ENCODE measurements at places on chromosomes 2 and 18. TPM values are rescaled to one million over a fixed set of nuclear protein-coding genes. Genes with fewer than 3 reads are reported as not detected.

- H3K4me3 ChIP-seq: no peak overlapping the region
- DNase-seq: no peak
- no peaks in the 10 kb centered on the region for H3K4me1 ChIP-seq
- H3K27ac ChIP-seq: no peak overlapping the region
- H3K36me3 ChIP-seq: no peaks in the 10 kb centered on the region
- no peaks in the 10 kb centered on the region for H3K27me3 ChIP-seq
These were observed 336.1 kb downstream of the RBM43 start for GRCh38 chr2:150925611-150926010.

- no peaks in the 10 kb centered on the region for H3K4me1 ChIP-seq
- H3K36me3 ChIP-seq: no peaks in the 10 kb centered on the region
- no peak for DNase-seq
- no peak overlapping the region for H3K27ac ChIP-seq
These were observed 294.5 kb upstream of the NT5C1B start for GRCh38 chr2:18883616-18884456.

DNA sequence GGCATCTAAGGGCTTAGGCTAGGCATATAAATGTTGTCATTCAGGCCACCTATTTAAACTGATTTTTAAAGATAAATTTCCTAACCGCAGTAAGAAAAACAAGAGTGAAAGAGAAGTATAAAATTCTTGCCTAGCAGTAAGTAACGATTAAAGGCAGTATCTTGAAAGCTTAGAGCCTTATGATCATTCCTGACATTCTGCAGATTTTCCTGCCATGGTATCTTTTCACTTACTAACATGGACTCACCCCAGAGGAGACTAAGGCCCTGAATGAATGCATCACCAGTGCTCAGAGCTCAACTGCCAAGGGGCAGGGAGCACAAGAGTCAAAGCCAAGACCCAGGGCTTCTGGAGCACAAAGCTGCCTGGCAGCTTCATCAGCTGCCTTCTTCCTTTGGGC, 133.1 kb downstream of the GCA start:
- no peak overlapping the region for H3K27ac ChIP-seq
- DNase-seq: no peak
- H3K27me3 ChIP-seq: no peaks in the 10 kb centered on the region
- H3K4me3 ChIP-seq: no peak overlapping the region

The SANBR gene
- 18.5 TPM for total RNA-seq

DNA sequence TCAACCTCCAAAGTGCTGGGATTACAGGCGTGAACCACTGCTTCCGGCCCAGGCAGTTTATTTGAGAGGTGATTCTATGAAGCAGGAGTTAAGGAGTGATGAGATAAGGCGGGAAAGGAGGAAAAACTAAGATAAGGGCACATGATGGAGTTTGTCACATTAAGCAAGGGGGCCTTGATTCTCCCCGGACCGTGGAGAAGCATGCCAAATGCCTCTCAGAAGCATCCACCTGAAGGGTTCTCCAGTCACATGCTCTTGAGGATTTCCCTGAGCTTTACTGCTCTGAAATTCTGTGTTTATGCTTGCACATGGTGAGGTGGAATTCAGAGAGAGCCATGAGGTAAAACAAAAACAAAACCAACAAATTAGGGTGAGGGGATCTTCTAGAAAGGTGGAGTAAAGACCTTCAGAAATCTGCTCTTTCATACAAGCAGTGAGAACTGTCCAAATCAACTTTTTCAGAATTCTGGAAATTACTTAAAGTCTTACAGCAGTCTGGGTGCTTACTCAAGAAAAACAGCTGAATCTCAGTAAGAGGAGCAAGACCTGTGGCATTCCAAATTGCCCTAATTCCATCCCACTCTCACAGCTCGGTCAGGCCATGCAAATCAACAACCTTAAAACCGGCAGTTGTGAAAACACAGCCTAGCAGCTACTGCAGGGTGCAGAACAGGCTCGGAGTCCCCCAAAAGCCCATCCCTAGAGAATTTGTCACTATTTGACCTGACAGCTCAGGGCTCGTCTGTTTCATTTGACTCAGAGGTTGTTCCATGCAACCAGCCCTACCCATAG, 69.1 kb upstream of the CTLA4 start:
- H3K4me1 ChIP-seq: no peaks in the 10 kb centered on the region
- no peaks in the 10 kb centered on the region for H3K36me3 ChIP-seq
- H3K4me3 ChIP-seq: no peak overlapping the region
- H3K27me3 ChIP-seq: no peaks in the 10 kb centered on the region
- DNase-seq: no peak

The FAM237A gene
- not detected for total RNA-seq

- H3K27me3 ChIP-seq: no peaks in the 10 kb centered on the region
- H3K4me1 ChIP-seq: no peaks in the 10 kb centered on the region
- H3K36me3 ChIP-seq: no peaks in the 10 kb centered on the region
- H3K4me3 ChIP-seq: no peak overlapping the region
- no peak for DNase-seq
These were observed 52.5 kb upstream of the NABP1 start for GRCh38 chr2:191625446-191625845.
